ENCODE measurements at places on chromosomes 5 and 9. TPM values are rescaled to one million over a fixed set of nuclear protein-coding genes. Genes with fewer than 3 reads are reported as not detected.

The PCAT7 gene
- not detected for total RNA-seq

The PCDHB2 gene
- 0.66 TPM for total RNA-seq

The LHX2 gene
- not detected for total RNA-seq

The FBXL7 gene
- total RNA-seq: 14.4 TPM

The PDCD1LG2 gene
- 16.1 TPM for total RNA-seq

The PCDHA1 gene
- total RNA-seq: not detected

The PCSK1 gene
- total RNA-seq: 4.7 TPM

The CETN3 gene
- 12.0 TPM for total RNA-seq

The GRK6 gene
- 30.7 TPM for total RNA-seq

The MRPL50 gene
- 19.5 TPM for total RNA-seq

The NPR3 gene
- total RNA-seq: 0.13 TPM

The DOCK8 gene
- 0.80 TPM for total RNA-seq

The SPINK6 gene
- not detected for total RNA-seq

The SLC34A1 gene
- total RNA-seq: not detected

The SHOC1 gene
- not detected for total RNA-seq

The MTAP gene
- 64.7 TPM for total RNA-seq

The SV2C gene
- total RNA-seq: not detected

The IFNB1 gene
- not detected for total RNA-seq

The FLT4 gene
- total RNA-seq: 1.9 TPM

The SH3PXD2B gene
- total RNA-seq: 36.3 TPM

The ITGA1 gene
- total RNA-seq: 3.5 TPM

The PCDHGA9 gene
- total RNA-seq: 4.3 TPM

The TIMD4 gene
- total RNA-seq: not detected

The NCBP1 gene
- total RNA-seq: 69.3 TPM

Measured in thoracic aorta endothelial cell (primary cell).